Vagina (tissue), 2 donors: ENCODE measurements at places on chromosomes 7 and 10.

DNA sequence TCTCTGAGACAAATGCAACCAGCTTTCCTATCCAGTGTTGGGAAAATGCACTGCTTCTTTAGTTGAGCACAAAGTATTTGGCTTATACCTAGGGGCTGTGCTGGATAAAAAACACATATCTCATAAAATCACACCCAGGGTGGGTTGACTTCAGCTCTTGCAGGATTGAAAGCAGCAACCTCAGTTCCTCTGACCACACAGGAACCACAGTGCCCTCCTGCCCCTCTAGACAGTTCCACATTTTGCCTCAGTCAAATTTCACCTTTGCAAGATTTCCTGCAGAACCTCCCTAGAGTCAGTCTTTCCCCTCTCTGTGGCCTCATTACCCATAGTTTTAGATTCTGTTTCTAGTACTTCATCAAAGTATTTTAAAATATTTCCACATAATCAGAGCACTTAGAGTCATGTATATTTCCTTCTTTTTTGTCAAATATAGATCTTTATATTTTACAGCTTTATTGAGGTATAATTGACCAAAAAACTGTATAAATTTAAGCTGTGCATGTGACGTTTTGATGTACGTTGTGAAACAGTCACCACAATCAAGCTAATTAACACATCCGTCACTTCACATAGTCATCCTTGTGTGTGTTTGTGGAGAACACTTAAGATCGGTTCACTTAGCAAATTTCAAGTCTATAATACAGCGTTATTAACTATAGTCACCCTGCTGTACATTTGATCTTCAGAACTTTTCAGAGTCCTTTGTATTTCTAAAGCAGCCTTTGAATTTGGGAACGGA, 37.0 kb upstream of the EGR2 start:
- H3K27ac ChIP-seq, result no peak overlapping the region
- no peaks in the 10 kb centered on the region for H3K27me3 ChIP-seq
- no peaks in the 10 kb centered on the region for H3K36me3 ChIP-seq

DNA sequence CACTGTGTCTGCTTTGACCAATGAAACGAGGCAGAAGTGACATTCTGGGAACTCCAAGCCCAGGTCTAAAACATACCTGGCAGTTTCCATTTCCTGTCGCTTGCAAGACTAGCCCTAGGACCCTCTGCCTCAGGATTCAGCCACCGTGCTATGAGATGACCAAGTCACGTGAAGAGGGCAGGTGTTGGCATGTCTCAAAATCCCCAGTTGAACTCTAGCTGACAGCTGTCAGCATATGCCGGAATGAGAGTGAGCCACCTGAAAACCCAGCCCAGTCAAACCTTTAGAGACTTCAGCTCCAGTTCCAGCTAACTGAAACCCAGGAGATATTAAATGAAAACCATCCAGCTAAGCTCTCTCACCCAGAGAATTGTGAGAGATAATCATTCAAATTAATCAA, 89.9 kb upstream of the PPP1R3A start:
- H3K4me3 ChIP-seq, result no peak overlapping the region
- H3K4me1 ChIP-seq, result no peaks in the 10 kb centered on the region
- no peaks in the 10 kb centered on the region for H3K27me3 ChIP-seq
- DNase-seq, result no peak
- no peaks in the 10 kb centered on the region for H3K36me3 ChIP-seq
- H3K27ac ChIP-seq, result no peak overlapping the region

DNA sequence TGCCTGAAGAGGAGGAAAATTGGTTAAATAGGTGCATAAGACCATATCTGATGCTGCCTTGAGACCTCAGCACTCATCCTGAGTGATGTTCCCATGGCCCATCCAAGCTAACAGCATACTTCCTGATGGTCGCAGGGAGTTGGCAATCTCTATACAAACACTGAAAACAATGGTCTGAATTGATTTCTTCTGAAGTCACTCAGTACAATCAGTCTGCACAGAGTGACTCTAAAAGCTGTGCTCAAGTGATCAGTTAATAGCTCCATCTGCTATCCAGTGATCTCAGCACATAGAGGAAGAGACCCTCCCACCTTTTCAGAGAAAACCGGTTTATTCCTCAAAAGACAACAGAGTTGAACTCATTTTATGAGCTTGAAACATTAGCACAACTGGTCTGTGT, 3.9 kb downstream of the PPP1R17 start:
- H3K27me3 ChIP-seq, result no peaks in the 10 kb centered on the region
- no peaks in the 10 kb centered on the region for H3K36me3 ChIP-seq
- DNase-seq, result no peak
- no peak overlapping the region for H3K27ac ChIP-seq
- H3K4me3 ChIP-seq, result no peak overlapping the region

DNA sequence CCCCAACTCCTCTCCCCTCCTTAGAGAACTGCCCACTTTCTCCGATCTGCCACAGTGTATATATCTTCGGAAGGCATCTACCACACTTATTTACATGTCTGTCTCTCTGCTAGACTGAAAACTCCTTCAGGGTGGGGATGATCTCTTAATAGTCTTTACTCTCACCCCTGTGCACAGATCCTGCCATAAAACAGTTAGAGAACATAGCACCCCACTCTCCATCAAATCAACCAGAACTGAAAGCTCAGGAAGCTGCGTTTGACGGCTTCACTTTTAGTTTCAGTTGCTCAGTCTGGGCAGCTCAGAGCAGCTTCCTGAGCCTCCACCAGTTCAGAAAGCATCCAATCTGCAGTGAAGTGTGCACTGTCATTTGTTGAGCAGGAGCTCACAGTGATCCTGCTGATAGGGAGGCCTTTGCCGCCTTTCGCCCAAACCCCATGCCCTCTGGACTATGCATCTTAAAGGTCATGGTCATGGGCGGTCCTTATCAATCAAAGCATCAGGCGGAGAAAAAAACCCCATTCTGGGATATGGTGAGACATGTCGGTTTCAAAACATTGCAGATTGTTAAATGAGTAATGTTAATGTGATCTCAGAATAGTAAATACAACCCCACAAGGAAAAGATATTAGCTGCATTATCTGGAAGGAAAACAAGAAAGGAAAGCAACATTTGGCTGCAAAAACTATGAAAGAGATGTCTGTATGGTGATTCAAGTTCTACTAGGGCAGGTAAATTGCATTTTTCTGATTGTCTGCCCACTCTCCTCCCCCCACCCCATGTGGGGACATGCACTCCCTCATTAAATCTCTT, 167.1 kb upstream of the ADO start:
- H3K27ac ChIP-seq, result peak overlapping the region; percentile 65
- H3K27me3 ChIP-seq, result no peaks in the 10 kb centered on the region
- DNase-seq, result no peak
- H3K36me3 ChIP-seq, result no peaks in the 10 kb centered on the region
- peak overlapping the region; percentile 30 for H3K4me3 ChIP-seq

- H3K36me3 ChIP-seq, result no peaks in the 10 kb centered on the region
- no peak overlapping the region for H3K4me3 ChIP-seq
- DNase-seq, result no peak
- H3K4me1 ChIP-seq, result no peaks in the 10 kb centered on the region
- no peaks in the 10 kb centered on the region for H3K27me3 ChIP-seq
Observed at GRCh38 chr7:55296070-55296469, 69.1 kb upstream of the LANCL2 start.

GRCh38 chr7:18547509-18548187, 52.1 kb downstream of the HDAC9 start:
- no peak overlapping the region for H3K4me3 ChIP-seq
- H3K4me1 ChIP-seq, result no peaks in the 10 kb centered on the region
- H3K27me3 ChIP-seq, result no peaks in the 10 kb centered on the region
- no peaks in the 10 kb centered on the region for H3K36me3 ChIP-seq
- H3K27ac ChIP-seq, result no peak overlapping the region
- DNase-seq, result no peak

- H3K36me3 ChIP-seq, result no peaks in the 10 kb centered on the region
- H3K27ac ChIP-seq, result no peak overlapping the region
- no peak overlapping the region for H3K4me3 ChIP-seq
- DNase-seq, result no peak
Observed at GRCh38 chr10:68135922-68136792, 26.9 kb downstream of the MYPN start.

GRCh38 chr10:109187677-109188076, 735.6 kb downstream of the XPNPEP1 start:
- no peaks in the 10 kb centered on the region for H3K4me1 ChIP-seq
- no peak overlapping the region for H3K27ac ChIP-seq
- no peak overlapping the region for H3K4me3 ChIP-seq
- DNase-seq, result no peak
- no peaks in the 10 kb centered on the region for H3K27me3 ChIP-seq
- no peaks in the 10 kb centered on the region for H3K36me3 ChIP-seq

- no peak overlapping the region for H3K4me3 ChIP-seq
- no peak for DNase-seq
- no peak overlapping the region for H3K27ac ChIP-seq
- H3K4me1 ChIP-seq, result no peaks in the 10 kb centered on the region
- H3K27me3 ChIP-seq, result no peaks in the 10 kb centered on the region
- no peaks in the 10 kb centered on the region for H3K36me3 ChIP-seq
Observed at GRCh38 chr7:26699766-26700165, 164.6 kb downstream of the SKAP2 start.

- no peak for DNase-seq
- no peaks in the 10 kb centered on the region for H3K27me3 ChIP-seq
- H3K4me3 ChIP-seq, result no peak overlapping the region
Observed at GRCh38 chr7:93933156-93933555, 11.6 kb downstream of the GNG11 start.

DNA sequence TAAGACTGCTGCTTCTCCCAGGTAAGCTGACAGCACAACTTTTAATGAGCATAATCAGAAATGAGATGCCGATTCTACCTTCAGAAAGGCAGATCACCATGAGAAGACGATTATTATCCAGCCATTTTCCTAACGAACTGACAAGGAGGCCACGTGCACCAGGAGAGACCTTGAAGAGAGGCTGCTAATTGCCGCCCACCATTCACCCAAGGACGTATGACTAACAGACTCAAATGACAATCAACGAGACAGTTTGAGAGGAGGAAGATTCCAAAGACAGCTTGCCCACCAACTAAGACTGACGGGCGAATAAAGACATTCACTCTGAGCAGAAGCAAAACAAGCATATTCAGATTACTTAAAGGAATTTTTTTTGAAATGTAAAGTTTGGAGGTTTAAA, 301.9 kb upstream of the TAC1 start:
- H3K27ac ChIP-seq, result no peak overlapping the region
- H3K36me3 ChIP-seq, result no peaks in the 10 kb centered on the region
- no peaks in the 10 kb centered on the region for H3K4me1 ChIP-seq
- no peaks in the 10 kb centered on the region for H3K27me3 ChIP-seq
- DNase-seq, result no peak

- no peaks in the 10 kb centered on the region for H3K4me1 ChIP-seq
- H3K27ac ChIP-seq, result no peak overlapping the region
- H3K27me3 ChIP-seq, result no peaks in the 10 kb centered on the region
- H3K36me3 ChIP-seq, result no peaks in the 10 kb centered on the region
Observed at GRCh38 chr7:79982141-79982770, 152.4 kb upstream of the GNAI1 start.

DNA sequence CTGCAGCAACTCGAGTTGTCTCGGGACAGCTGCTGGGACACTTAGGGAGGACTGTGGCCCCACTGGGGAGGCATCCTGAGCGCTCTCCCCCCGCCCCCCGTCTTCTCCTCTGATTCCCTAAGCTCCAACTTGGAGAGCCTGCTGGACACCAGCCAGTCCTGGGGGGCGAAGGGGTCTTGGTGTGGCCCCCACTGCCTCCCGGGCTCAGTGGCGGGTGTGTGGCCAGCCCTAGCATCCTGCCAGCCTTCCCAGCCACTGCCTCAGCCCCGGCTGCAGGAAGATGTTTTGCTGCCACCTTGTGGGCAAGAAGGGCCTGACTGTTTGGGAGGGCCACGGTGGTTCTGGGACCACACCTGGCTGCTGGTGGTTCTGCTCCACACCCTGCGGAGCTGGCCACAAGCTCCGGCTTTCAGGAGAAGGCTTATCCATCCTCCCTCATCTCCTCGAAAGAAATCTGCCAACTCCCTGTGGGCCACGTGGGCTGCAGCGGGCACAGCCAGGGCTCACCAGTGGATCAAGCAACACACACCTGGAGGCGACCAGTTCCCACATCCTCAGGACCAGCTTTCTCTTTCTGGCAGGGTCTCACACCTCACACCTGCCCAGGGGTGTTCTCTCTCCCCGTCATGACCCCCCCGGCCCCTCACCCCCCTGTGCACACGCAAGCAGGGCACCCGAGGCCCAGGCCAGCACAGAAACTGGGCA, 24.8 kb downstream of the AGAP3 start:
- no peaks in the 10 kb centered on the region for H3K36me3 ChIP-seq
- H3K4me1 ChIP-seq, result peaks cover 46% of the 10 kb centered on the region
- no peak overlapping the region for H3K4me3 ChIP-seq
- H3K27me3 ChIP-seq, result no peaks in the 10 kb centered on the region
- DNase-seq, result no peak

DNA sequence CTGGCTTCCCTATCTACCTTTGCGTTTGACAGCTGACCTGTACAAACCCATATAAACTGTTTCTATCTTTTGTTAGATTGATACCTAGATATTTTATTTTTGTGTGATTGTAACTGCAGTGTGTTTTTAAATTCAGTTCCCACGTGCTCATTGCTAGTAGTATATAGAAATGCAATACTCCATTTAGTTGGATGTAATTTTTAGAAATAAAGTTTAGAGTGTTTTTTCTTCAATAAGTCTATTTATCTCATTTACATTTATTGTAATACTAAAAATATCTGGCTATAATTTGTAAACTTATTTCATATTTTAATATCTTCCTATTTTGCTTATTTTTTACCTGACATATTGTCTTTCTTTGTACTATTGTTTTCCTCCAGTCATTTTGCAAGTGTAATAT, 329.7 kb upstream of the ADARB2 start:
- no peak for DNase-seq
- H3K4me1 ChIP-seq, result no peaks in the 10 kb centered on the region
- H3K4me3 ChIP-seq, result no peak overlapping the region

- H3K27me3 ChIP-seq, result no peaks in the 10 kb centered on the region
- H3K4me1 ChIP-seq, result no peaks in the 10 kb centered on the region
- H3K4me3 ChIP-seq, result no peak overlapping the region
- no peak overlapping the region for H3K27ac ChIP-seq
- no peak for DNase-seq
Observed at GRCh38 chr7:99792967-99793366, 9.0 kb upstream of the CYP3A4 start.

- H3K27ac ChIP-seq, result no peak overlapping the region
- DNase-seq, result no peak
- H3K4me1 ChIP-seq, result peaks cover 5% of the 10 kb centered on the region
- no peak overlapping the region for H3K4me3 ChIP-seq
- no peaks in the 10 kb centered on the region for H3K27me3 ChIP-seq
Observed at GRCh38 chr10:11205030-11205772, 187.5 kb downstream of the CELF2 start.

- peaks cover 31% of the 10 kb centered on the region for H3K4me1 ChIP-seq
- H3K27me3 ChIP-seq, result no peaks in the 10 kb centered on the region
- H3K36me3 ChIP-seq, result no peaks in the 10 kb centered on the region
- peak overlapping the region; percentile 87 for H3K27ac ChIP-seq
- H3K4me3 ChIP-seq, result peak overlapping the region; percentile 79
Observed at GRCh38 chr7:87220026-87220733, 648 bp upstream of the TMEM243 start.

DNA sequence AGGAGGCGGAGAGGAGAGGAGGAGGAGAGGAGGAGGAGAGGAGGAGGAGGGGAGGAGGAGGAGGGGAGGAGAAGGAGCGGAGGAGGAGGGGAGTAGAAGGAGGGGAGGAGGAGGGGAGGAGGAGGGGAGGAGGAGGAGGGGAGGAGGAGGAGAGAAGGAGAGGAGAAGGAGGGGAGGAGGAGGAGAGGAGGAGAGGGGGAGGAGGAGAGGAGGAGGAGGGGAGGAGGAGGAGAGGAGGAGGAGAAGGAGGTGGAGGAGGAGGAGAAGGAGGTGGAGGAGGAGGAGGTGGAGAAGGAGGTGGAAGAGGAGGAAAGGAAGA, 15.5 kb upstream of the CRCP start:
- H3K4me1 ChIP-seq, result no peaks in the 10 kb centered on the region
- H3K36me3 ChIP-seq, result no peaks in the 10 kb centered on the region
- H3K27me3 ChIP-seq, result no peaks in the 10 kb centered on the region
- H3K4me3 ChIP-seq, result peak overlapping the region; percentile 43
